ENCODE measurements at places on chromosomes 7 and 10.

GRCh38 chr10:5546891-5547680, 22.3 kb downstream of the CALML3 start:
- DNase-seq: peak; percentile 77

DNA sequence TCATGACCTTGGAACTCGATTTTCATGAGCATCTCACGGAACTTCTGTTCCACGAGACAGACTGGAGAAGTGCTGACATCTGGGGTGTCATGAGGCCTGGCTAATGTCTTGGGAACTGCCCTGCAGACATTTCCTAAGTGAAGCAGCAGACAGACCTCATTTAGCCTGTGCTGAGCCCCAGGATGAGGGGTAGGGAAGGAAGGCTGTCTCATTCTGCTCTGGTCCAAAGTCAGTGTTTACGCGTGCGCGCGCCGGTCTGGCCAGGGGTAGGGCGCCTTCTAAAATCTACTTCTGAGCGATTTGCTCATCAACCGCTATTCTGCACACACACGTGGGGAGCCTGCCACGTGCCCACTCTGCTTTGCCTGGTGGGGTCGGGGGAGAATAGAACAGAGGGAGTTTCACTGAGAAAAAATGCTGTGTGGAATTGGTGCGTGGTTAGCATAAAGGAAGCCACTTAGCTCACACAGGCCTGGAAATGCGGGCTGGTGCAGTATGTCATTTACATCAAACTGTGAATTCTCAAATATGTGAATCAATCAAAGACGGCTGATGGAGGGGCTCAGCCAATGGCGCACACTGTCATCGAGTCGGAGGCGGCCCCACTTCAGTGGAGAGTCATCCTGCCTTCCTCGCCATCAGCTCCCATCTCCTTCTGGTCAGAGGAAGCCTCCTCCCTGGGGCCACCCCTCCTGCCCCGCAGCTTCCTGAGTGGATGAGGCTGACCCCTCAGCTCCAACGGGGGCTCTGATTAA, 335.1 kb downstream of the ADARB2 start:
- DNase-seq: no peak

GRCh38 chr7:106180721-106181120, 68.6 kb upstream of the SYPL1 start:
- no peak for DNase-seq

GRCh38 chr10:105189463-105189800, 548.3 kb downstream of the SORCS3 start:
- DNase-seq: no peak

DNA sequence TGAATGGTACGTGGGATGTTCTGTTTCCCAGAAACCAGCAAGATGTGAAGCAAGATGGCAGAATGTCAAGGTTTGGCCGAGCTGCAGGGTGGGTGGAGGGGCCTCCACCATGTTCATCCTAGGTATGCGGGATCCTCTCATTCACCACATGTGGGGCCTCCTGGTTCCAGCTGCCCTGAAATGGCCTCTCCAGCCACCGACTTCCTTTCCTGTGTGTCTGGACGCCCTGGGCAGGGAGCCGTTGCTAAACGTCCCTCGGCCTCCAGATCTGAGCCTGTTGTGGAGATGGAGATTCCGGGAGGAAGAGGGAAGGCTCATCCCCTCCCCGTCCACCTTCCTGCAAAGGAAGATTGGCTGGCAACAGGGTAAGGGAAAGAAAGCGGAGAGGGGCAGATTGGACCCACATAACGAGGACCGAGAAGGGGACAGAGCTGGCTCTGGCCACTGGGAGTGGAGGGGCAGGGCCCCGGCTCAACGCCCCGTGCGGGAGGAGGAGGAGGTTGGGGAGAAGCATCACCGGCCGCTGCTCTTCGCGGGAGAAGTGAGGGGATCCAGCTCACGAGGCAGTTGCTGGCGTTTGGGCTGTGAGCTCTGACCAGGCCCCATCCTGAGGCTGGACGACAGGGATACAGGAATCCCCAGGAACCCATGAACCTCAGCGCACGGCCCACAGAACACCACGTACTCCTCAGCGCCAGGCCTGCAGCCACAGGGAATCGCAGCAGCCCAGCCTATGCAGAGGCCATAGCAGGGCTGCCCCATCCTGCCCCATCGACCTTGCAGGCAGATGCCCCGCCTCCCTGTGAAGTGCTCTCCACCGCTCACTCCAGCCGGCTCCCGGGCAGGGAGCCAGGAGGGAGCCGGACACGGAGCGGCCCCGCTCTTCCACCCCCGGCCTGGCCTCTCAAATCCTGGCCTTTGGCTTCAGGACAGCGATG, 98.3 kb downstream of the FOXL3 start:
- DNase-seq: no peak

GRCh38 chr10:113243311-113243710, 293.3 kb downstream of the TCF7L2 start:
- no peak for DNase-seq

GRCh38 chr7:46810986-46811385, 770.9 kb downstream of the TNS3 start:
- no peak for DNase-seq

GRCh38 chr10:80064120-80064886, 14.2 kb upstream of the TMEM254 start:
- DNase-seq: no peak

GRCh38 chr10:52523696-52524095, 209.6 kb downstream of the DKK1 start:
- DNase-seq: no peak

- no peak for DNase-seq
These were observed 19.6 kb downstream of the ARID5B start for GRCh38 chr10:61921143-61921542.

DNA sequence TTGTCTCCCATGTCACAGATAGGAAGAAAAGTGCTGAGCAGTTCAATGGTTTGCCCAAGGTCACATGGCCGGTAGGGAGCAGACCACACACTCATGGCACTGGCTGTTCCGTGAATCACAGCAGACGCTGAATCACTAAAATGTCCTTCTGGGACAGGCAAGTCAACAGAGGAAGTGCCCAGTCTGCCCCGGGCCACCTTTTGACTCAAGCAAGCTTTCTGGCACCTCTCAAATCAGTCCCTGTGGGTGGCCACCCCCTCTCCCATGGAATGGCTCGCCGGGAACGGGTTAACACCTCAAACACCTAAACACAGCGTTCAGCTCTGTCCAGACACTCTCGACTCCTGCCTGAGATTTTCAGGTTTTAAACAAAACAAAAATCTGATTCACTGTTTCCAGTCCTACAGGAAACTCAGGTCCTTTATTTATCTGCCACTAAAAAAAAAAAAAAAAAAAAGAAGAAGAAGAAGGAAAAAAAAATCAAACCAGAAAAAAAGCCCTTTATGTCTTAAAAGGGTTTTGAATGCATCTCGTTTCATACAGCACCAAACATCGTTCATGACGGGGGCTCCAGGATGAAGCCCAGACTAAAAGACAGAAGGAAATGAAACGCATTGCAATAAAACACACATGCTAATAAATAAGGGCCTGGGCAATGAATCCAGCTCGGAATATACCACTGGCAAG, 15.5 kb downstream of the CARD11 start:
- no peak for DNase-seq

GRCh38 chr7:136957391-136957790, 88.9 kb downstream of the CHRM2 start:
- DNase-seq: no peak

DNA sequence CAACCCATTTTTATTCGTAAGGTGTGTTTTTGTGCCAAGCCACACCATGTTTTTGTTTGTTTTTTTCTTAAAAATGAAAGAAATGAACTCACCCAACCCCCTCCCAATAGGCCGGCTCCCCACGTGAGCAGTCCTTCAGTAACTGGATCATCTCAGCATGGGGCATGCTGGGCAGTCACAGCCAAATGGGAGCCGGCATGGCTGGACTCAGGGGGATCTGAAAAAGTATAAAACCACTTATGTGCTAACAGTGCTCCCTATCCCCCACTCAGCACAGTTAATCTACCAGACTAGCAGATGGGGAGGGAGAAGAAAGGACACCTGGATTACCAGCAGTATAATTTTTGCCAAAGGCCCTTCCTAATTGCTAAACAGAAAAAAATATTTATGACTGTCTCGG, 39.3 kb downstream of the BAZ1B start:
- no peak for DNase-seq

- no peak for DNase-seq
These were observed 117.9 kb downstream of the NPY start for GRCh38 chr7:24401628-24402593.

- no peak for DNase-seq
These were observed 409.0 kb upstream of the NRP1 start for GRCh38 chr10:33743429-33743857.
